Smooth muscle cell of the pulmonary artery (primary cell): ENCODE measurements at places on chromosomes 7 and 10. TPM values are rescaled to one million over a fixed set of nuclear protein-coding genes. Genes with fewer than 3 reads are reported as not detected.

The HACD1 gene
- total RNA-seq, result 12.2 and 50.0 TPM in 2 replicates

The GPR22 gene
- total RNA-seq, result not detected in 2 replicates

The MLLT10 gene
- total RNA-seq, result 47.3 and 48.9 TPM in 2 replicates

The EIF3A gene
- total RNA-seq, result 125 and 140 TPM in 2 replicates

The MYH16 gene
- total RNA-seq, result not detected in 2 replicates

The PRKRIP1 gene
- 13.9 and 21.3 TPM in 2 replicates for total RNA-seq

The PTN gene
- 9.0 and 13.2 TPM in 2 replicates for total RNA-seq

The OPN1SW gene
- not detected in 2 replicates for total RNA-seq
